Stimulated activated CD8-positive, alpha-beta memory T cell treated with anti-CD3 and anti-CD28 coated beads, Interleukin-4, amount 100 ng/mL, for 1 hour (primary cell): ENCODE measurements at places on chromosomes 4 and X.

DNA sequence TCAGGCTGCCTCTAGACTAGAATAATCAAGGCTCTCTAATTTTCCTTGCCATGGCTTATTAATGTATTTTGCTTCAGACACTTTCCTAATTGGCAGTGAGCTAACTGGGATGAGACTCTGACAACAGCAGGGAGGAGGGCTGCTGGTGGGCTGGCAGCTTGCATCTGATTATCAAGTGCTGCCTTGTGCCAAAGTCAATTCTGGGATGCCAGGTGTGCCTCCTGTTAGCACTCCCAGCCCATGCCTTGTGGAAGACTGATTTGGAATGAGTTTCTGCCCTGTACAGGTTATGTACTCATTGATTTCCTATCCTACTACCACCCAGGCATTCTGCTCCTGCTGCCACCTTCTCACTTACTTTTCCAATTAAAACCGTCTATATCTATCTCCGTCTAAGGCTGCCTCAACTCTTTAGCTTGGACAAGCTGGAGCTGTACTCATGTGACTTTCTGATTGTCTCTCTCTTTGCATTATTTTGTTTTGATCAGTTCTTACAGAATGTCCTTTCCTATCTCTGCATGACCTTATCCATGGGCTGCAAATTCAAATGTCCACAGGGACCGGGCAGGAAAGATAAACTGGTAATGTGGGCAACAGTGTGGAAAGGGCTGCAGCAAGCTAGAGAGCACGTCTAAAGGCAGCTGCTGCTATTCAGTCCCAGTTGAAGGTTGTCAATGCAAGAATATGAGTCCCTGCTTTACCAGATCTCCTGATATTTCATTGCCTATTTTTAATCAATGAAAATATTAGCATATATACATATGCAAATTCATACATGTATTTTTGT, 112.6 kb downstream of the GABRA2 start:
- DNase-seq: no peak

- DNase-seq: no peak
These were observed 2.5 kb upstream of the TMEM47 start for GRCh38 chrX:34659575-34659974.

DNA sequence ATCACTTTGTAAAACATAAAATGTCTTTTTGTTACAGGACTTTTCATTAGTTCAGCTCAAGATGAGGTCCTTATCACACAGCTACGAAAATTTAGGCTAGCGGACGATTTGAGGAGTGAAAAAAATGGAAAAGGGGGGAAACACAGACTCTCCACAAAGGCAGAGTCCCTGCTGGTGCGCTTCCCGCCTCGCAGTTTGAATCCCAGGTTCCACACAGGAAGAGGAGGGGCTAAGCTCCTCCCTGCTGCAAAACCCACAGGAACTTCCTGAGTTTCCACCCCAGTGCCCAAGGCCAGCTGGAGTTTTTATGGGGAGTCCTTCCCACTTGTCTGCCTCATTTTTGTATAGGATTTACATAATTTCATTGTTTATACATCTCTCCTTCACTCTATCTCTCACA, 11.2 kb downstream of the ADAM29 start:
- no peak for DNase-seq

- no peak for DNase-seq
These were observed 4.5 kb downstream of the CXXC4 start for GRCh38 chr4:104490096-104490769.
